SHP77 (cell line): ENCODE measurements at places on chromosomes 1 and 21.

DNA sequence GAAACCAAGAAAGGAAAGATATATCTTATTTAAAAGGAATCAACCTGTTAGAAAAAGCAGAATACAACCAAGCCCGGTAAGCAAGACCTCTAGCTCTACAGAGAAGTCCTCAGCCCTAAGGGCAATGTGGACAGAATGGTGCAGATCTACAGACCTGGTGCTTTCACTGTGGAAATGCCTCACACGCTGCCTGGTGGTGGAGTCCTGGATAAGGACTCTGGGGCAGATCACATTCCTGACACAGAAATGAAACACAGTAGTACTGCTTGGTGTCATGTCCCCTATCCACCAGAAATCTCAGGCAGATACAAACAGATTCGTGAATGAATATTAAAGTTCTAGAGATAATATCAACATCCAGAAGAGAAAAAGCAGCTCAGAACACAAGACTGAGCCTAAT is 6.8 kb downstream of the CNN3 start:
- no peak for DNase-seq

DNA sequence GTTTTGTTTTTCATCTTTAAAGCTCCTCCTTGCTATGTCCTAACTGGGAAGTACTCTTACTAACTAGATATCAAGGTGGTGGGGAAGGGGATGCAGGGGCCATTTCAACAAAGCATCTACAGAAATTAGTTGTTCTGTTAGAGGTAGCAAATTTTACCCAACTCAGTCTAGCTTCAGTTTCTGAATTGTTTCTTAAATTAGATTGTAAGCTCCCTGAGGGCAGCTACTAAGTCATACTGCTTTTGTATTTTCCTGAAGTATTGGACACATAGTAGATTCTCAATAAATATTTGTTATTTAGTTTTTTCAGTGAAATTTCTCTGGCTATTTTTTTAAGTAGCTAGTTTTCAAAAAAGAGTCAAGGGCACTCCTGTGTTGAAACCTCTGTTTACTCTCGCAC is 1.8 kb downstream of the UBAP2L start:
- DNase-seq = no peak

DNA sequence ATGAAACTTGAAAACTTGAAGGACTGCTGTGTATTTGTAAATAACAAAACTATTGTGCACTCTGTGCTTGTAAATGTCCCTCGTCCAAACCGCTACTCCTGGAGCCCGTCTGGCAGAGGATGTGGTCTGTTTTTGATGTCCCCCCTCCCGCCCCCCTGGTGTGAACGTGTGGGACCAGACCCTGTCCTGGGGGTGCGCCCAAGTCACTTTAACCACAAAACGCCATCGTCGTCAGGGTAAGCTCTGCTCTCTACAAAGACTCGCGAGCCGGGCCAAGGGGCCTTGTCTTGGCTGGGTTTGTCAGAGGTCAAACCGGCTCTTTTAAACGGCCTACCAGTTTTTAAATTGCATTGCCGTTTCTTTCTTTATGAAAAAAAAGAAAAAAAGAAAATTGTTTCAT is 87.4 kb upstream of the TMEM51 start:
- DNase-seq = no peak

GRCh38 chr21:45080639-45081414 is 6.4 kb downstream of the ADARB1 start:
- DNase-seq = no peak
